ENCODE measurements at places on chromosomes 2 and 18.
A peak's percentile ranks its signal among the peaks of the same experiment; 100 is the strongest.

GRCh38 chr2:17573085-17573803 is 32.7 kb downstream of the VSNL1 start:
- no peak for DNase-seq

DNA sequence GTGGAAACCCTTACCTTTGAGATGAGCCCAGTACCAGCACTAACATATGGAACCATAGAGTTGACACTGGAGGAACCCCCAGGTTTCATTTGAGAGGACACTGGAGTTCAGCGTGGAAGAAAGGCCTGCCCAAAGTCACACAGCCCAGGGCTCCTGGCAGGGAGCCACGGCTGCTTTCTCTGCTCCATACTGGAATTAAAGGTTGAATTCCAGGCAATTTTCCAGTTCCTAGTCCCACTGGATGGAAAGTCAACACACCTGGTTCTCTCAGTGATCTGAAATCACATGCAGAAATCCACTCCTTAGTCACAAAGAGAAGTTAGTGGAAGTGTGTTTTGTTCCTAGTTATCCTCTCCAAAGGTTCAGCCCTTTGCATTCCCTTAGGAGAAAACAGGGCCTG is 336.1 kb upstream of the SKOR2 start:
- no peak for DNase-seq

DNA sequence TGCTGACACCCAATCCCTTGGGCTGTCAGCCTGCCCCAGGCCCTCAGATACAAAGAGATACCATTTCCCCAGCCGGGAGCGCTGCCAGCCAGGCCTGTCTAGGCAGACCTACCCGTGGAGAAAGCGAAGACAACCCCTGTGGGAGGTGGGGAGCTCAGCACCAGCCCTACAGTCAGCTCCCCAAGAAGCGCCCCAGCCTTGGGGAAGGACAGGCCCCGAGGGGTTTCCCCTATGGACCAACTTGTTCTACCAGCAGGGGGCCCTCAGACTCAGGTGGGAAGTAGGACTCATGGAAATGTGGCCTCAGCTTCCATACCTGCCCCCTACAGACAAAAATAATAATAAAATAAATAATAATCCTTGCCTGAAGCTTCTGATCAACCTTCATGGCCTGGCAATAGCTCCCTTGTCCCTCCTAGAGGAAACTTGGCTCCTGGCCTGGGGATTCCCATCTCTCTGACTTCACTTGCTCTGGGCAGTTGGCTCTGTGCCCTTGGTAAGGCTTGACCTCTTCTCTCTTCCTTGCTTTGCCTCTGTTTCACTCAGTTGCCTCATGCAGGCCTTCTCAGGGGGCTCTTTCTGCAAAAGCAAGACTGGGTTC is 7.0 kb downstream of the SLC35F6 start:
- DNase-seq, result peak; percentile 52

- no peak for DNase-seq
These were observed 70.0 kb upstream of the THUMPD2 start for GRCh38 chr2:39849064-39849463.

- DNase-seq, result no peak
These were observed 117.1 kb downstream of the STRN start for GRCh38 chr2:36849265-36849664.

- DNase-seq, result no peak
These were observed 6.0 kb downstream of the HADHA start for GRCh38 chr2:26238311-26238958.

GRCh38 chr2:182730486-182730885 is 14.4 kb downstream of the DNAJC10 start:
- no peak for DNase-seq

DNA sequence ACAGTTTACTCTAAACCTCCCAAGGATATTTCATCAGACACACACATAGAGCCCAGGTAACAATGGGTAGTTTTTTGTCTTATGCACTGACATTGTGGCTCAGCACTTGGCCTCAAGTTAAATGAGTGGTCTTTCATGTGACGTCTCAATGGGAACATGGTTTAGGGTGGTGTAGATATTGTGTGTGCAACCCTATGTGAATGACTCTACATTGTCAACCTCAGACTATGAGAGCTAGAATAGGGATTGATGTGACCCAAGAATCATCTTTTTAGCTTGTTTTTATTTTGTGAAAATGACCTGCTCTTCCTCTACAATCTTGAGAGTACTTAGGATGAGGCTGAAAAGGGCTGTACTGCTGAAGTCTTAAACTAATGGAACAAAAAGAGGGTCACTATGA is 86.2 kb downstream of the SCN1A start:
- no peak for DNase-seq

GRCh38 chr2:202910698-202911097 is 775 bp downstream of the WDR12 start:
- DNase-seq, result no peak

GRCh38 chr2:239889641-239890121 is 135.5 kb downstream of the NDUFA10 start:
- peak; percentile 47 for DNase-seq

- no peak for DNase-seq
These were observed 4.2 kb downstream of the CREG2 start for GRCh38 chr2:101383016-101383541.

DNA sequence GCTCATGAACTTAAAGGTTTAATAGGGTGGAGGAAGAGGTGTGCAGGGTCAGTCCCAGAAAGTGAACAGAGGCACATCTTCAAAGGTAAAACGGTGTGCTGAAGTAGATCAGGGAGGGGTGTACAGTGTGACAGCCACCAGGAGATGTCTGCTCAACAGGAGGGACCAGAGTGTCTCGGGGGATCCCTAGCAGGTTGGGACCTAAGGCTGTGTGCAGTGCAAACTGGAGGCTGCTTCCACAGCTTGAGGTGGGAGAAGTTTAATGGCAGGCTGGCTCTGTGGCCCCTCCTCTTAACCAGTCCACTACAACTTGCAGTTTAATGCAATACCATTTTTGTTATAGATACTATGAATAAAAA is 33.2 kb downstream of the PLA2R1 start:
- no peak for DNase-seq

DNA sequence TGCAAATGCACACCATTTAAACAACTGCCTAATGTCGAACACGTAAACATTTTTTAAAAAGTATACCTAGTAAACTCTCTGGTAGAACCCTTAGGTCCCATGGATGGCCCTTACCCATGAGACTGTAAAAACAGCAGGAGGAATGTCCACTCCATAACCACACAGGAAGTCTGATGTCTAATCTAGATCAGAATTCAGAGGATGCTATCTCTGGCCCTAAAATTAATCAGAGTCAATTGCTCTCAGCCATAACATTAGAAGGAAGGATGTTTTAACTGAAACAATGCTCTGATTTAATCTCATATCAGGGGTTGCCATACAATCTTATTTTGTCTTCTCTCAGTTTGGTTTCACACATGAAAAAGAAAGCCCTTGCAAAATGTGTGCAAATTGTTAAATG is 416.3 kb upstream of the PIK3C3 start:
- DNase-seq, result no peak

- DNase-seq, result no peak
These were observed 1540.8 kb upstream of the PIK3C3 start for GRCh38 chr18:40414155-40414754.

DNA sequence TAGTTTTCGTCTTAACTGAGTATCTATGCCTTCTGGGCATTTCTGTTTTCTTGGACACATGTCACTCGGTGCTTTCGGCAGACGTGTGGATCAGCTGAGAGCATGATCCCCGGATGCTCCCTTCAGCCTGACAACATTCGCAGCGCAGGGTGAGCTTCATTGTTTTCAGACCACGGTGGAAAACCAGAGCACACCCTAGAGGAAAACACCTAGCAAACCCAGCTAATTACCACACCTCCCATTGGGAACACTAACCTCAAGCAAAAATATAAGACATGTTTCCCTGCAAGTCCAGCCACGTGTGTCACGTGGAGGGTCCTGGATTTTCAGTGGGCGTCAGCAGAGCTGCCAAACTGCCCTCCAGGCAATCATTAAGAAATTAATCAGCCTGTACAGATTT is 31.0 kb downstream of the ANKRD29 start:
- no peak for DNase-seq

DNA sequence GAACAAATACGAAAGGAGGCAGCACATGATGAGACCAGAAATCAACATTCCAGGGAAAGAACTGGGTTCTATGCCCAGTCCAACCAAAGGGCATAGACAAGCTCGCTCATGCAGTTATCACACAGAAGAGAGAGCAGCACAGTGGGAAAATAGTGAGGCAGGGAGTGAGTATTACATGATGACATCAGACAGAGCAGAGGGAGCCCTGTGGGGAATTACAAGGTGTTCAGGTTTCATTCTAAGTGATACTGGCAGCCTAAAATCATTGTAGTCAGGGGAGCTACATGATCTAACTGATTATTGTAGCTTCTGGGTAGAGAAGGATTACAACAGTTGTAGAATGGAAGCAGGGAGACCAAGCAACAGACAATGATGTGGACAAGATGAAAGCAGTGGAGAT is 658.5 kb downstream of the ARHGAP15 start:
- DNase-seq, result no peak

DNA sequence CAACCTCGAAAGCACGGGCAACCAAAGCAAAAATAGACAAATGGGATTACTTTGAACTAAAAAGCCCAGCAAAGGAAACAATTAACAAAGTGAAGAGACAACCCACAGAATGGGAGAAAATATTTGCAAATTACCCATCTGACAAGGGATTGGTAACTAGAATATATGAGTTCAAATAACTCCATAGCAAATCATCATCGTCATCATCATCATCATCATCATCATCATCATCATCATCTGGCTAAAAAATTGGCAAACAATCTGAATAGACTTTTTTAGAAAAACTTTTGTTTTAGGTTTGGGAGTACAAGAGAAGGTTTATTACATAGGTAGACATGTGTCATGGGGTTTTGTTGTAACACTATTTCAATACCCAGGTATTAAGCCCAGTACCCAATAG is 1239.3 kb upstream of the FAM98A start:
- DNase-seq, result no peak

DNA sequence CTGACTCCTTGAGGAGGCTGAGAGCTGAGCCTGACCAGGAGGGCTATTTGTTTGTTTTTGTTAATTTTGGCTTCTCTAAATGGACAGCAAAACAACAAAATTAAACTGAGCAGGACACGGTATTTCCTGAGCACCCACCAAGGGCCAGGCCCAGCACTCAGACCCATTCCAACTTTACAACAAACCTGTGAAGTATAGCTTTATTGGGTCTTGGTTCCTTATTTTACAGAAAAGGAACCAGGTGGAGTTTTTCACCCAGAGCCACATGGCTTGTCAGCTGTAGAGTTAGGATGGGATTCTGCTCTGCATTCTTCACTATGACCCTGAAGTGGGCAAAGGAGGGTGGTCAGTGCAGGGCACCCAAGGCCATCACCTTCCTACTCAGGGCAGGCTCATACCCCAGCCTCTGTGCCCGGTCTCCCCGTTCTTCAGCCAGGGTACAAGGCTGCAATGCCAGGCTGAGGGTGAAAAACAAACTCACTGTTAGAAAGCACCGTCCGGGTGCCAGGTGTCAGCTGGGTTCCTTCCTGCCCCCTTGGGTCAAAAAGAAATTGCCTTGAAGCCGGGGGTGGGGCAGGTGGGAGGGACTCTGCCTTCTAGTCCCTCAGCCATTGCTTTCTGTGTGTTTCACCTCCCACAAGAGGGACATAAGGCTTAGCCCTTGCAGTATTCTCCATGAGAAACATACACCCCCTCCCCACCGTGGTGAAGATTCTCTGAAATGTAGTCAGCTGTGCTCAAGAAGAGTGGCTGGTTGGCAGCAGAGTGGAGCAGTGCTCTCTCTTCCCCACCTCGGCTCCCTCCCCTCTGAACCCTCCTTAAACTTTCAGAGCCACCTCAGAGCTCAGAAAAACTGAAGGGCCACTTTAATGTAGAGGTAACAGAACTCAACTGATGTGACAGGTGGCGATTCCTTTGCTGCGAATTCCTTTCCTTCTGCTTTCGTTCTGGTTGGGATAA is 2.2 kb downstream of the PSD4 start:
- DNase-seq, result no peak

GRCh38 chr2:11404376-11405073 is 60.1 kb upstream of the ROCK2 start:
- DNase-seq, result no peak

- no peak for DNase-seq
These were observed 333.0 kb upstream of the SPRED2 start for GRCh38 chr2:65765376-65765775.

GRCh38 chr2:137829251-137829650 is 135.0 kb upstream of the HNMT start:
- DNase-seq, result no peak

DNA sequence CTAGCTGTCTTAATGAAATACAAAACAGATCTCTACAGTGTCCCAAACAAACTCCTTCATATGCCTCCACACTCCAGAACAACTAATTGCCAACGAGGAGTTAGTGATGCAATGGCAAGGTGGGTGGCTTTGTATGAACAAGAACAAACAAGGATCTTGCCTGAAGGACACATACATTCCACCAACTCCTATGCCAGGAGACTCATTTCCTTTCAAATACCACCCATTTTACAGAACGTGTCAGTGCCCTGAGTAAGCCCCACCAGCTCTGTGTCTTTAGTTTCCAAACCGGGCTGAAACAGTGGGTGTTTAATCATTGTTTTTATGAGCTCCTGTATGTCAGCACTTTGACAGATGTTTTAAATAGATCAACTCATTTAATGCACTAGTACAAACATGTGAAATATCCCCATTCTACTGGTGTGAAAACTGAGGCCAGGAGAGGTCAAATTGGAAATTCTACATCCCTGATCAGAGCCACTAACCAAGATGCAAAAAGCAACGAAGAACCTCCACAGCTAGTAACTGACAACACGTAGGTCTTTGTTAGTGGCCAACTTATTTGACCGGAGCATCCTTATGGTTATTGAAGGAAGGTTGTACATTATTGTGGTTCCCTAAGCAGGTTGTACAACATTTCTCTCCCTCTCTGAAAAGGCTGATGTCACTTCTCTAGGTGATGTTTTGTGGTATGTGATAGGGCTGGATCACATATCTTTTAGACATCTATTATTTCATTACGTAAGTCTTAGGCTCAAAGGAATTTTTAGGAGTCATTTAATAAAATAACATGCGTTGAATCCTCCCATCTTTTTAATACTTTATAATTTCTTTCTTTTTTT is 534.9 kb upstream of the TNP1 start:
- DNase-seq, result no peak

GRCh38 chr18:79585395-79586370 is 93.9 kb upstream of the CTDP1 start:
- DNase-seq, result peak; percentile 26

DNA sequence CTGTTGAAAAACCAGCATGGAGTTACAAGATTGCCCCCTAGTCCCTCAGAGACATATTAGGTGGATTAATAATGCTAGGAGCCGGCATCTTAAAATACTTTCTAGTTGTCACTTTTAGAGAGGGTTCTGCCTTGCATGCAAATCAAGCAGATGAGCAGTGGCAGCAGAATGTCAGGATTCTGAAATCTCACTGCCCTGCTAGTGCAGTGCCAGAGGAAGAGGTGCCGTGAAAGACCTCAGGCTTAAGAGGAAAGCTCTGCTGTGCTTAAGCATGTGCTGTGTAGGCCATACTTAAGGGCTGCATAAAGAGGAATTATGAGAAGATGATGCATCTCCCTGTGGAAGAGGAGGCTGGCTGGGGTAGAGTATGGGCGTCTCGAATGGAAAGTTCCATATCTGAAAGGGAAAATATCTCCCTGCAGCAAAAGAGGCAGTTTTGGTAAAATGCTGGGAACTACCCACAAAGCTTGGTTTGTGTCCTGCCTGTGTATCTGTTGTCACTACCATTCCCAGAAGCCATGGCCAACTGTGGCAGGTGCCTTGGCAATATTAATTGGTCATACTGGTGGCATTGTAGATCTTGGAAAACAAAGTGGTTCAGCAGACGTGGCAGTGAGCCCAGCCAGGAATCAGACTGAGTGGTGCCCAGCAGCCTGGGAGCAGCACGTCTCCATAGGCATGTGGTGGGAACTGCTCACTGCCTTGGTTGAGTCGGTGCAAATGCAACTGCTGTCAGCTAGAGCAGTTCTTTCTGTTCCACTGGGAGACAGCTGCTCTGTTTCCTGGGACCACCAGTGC is 131.9 kb downstream of the EVA1A start:
- DNase-seq, result peak; percentile 57
